RCC 7860 (cell line): ENCODE measurements at places on chromosomes 2 and 18.

GRCh38 chr18:57953883-57954282, 90.1 kb upstream of the NEDD4L start:
- DNase-seq, result no peak

DNA sequence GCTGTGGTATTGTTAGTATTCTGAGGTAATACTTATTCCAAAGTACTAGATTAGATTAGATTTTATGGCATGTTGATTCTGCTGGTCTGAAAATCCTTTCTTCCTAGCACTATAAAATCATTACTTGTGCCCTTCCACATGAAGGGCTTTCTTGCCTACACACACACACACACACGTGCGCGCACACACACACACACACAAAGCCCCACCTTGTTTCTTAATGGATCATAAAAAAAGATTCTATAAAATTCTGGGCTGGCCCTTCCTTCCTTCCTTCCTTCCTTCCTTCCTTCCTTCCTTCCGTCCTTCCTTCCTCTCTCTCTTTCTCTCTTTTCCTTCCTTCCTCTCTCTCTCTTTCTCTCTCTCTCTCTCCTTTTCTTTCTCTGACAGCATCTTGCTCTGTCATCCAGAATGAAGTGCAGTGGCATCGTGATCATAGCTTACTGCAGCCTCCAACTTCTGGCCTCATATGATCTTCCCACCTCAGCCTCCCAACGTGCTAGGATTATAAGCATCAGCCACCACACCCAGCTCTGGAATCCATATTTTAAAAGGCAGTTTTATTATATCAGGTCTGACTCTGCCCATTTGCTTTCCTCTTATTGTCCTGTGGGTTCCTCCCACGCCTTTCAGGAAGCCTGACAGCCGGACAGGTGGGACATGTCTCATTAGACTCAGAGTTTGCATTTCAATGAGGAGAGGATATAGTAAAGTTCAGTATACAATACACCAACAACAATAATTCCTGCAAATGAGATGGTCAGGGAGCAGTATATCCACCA, 321.1 kb downstream of the PIK3C3 start:
- DNase-seq, result no peak

DNA sequence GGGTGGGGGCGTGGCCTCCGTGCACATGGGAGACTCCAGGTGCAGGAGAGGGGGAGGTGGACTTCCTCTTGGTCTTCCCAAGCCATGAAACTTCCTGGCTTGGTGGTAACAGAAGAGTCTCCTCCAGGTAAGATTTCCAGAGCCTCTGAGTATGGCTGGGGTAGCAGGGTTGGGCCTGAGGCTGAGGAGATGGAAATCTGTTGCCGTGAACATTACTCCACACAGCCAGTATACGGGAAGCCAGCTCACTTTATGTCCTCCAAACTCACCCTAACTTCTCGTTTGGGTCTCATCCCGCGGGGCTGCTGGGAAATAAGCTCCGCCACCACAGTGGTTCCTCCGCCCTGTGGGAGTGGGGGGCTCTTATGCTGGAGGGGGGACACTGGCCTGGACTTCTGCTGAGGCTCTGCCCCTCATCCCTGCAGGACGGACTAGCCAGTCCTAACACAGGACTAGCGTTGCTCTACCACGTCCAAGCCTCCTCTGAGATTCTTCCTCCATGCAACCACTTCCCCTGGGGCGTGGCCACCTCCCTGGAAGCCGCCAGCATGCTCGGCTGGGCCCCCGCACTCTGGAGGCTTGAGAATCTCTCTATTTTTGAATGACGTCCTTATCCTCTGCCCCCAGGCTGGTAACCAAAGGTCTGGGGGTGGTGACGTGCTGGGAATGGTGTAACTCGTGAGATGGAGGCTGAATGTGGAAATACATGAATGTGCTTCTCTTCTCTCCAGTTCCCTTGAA, 777 bp upstream of the RAB17 start:
- no peak for DNase-seq

DNA sequence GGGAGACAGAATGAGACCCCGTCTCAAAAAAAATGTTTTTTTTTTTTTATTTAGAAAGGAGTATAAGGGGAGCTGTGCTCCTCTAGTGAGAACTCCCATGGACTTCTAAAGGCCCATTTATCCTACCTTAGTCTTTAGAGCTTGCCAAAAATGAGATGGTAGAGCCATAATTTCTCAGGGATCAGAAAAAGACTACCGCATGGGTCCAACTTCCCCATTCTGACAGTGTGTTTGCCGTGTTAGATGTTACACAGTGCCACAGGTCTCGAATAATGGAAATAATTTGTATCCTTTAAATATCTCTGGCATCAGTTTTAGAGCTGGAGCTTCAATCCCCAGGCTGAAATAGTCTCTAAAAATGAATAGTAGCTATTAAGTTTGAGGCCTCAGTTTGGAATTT, 6.0 kb upstream of the SLC39A10 start:
- DNase-seq, result no peak

- DNase-seq, result peak; percentile 88
Measured at GRCh38 chr2:216714376-216714775, 19.0 kb upstream of the IGFBP5 start.

DNA sequence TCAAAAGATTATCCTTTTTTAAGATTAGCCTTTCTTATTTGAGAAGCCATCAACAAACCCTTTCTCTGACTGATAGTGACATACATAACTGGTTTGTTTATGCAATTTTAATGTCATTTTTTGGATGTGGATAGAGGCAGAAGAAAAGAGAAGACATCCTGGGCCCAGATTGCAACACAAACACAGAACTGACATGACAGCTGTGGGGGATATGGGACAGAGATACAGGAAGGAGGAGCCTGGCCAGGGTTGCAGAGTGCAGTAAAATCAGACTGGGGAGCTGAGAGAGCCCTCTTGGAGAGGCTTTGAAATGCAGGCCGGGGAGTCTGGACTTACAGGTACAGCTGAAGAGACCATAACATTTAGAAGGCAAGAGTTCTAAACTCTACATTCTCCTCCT, 65.1 kb downstream of the SIGLEC15 start:
- no peak for DNase-seq

DNA sequence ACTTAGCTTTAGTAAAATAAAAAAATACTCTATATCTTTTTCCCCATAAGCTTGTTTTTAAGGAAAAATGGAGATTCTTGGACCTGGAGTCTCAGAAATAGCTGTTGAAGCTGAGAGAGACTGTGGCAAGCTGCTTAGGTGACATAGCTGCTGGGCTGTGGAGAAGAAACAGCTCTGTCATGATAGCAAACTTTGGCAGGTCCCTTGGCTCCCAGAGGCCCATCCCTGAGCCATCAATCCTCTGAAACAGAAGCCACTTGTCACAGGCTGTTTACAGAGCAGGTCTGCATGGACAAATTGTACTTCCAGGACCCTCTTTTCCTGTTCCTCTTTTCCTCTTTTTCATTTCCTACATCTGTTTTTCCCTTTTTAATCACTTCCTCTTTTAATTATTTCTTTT, 1370.1 kb upstream of the CRIM1 start:
- DNase-seq, result no peak

- DNase-seq, result no peak
Measured at GRCh38 chr18:3458378-3458777, 8.4 kb downstream of the TGIF1 start.

DNA sequence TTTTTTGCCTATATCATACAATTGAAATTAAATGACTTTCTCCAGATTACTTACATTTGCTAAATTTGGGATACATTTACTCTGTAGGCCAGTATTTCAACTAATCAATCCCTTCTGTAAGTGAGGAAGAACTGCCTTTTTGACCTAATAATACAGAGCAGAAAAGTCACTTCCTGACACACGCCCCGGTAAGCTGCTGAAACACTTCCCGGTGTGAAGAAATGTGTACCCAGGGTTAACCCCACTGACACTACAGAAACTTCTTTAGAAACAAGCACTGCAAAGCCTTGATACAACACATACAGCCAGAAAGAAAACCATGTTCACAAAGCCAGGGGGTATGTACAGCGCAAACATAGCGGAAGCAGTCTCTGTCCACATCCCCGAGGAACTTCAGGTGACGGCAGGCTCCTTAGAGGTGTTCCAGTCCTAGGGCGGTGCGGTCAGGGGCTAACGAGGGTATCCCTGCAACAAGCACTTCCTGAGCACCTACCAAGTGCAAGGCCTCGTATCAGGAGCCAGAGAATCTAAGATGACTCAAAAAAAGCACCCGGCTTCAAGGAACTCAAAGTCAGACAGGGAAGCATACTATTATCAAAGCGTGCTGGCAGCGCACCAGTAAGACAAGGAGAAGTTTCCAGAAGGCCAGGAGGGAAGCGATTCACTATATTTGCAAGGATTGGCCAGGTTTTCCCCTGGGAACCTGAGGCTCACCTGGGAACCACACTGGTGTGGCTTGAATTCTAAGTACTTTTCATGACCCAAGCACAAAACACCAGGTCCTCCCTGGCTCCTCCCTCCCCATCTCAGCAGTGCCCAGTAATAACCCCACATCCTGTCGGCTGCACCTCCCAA, 46.6 kb downstream of the ZNF516 start:
- no peak for DNase-seq

DNA sequence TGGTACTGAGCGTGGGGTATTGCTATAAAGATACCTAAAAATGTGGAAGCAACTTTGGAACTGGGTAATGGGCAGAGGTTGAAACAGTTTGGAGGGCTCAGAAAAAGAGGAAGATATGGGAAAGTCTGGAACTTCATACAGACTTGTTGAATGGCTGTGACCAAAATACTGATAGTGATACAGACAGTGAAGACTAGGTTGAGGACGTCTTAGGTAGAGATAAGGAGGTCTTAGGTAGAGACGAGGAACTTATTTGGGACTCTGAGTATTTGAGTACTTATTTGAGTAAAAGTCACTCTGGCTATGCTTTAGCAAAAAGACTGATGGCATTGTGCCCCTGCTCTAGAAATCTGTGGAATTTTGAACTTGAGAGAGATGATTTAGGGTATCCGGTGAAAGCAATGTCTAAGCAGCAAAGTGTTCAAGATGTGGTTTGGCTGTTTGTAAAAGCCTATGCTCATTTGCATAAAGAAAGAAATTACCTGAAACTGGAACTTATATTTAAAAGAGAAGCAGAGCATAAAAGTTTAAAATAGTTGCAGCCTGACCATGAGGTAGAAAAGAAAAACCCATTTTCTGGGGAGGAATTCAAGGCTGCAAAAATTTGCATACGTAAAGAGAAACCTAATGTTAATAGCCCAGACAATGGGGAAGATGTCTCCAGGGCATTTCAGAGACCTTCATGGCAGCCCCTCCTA, 219.6 kb downstream of the PDE1A start:
- DNase-seq, result no peak

- no peak for DNase-seq
Measured at GRCh38 chr18:62366992-62367391, 41.9 kb downstream of the TNFRSF11A start.

GRCh38 chr2:230472621-230473018, 56.6 kb downstream of the SP100 start:
- DNase-seq, result peak; percentile 43

DNA sequence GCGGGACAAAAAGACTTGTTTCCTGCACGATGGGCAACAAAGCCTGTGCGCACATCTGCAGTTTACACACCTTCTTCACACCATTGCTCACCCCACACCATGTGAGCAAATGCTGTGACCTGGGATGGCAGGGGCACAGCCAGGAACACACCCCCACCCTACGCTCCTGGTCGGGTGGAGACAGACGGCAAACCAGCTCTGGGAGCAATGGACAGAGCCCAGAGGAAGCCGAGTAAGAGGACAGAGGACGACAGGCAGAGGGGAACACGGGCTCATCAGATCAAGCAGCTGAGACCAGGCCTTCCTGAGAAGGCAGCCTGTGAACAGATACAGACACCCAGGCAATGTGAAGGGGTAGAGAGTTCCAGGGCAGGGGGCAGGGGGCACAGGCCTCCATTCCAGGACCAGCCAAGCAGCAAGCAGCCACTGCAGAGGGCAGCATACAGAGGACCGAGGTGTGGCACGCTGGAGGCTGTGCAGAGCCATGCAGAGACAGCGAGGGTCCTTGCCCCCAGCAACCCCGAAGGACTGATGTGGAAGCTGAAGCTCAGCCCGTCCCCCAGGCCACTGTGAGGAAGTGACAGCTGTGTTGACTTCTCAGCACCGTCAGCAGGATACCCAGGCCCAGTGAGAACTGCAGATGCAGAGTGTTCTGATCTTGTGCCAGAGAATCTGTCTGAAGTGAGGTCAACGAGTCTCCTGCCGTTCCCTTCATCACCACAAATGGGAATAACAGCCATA, 46.2 kb downstream of the PARD6G start:
- no peak for DNase-seq

DNA sequence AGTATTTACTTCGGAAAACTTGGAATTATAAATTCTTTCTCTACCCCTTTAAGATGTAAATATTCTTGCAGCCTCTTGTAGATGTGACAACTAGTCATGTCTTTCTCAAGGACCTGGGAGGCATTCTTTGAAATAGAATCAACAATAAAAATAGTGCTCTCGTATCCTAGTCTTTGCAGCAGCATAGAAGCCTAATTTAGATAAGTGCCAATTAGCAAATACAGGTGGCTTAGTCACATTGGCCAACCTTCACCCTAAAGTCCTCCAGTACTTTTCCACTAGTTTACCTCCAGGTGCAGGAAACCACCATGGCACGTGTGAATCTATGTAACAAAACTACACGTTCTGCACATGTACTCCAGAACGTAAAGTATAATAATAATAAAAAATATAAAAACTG, 3.5 kb upstream of the ZSWIM2 start:
- DNase-seq, result no peak

DNA sequence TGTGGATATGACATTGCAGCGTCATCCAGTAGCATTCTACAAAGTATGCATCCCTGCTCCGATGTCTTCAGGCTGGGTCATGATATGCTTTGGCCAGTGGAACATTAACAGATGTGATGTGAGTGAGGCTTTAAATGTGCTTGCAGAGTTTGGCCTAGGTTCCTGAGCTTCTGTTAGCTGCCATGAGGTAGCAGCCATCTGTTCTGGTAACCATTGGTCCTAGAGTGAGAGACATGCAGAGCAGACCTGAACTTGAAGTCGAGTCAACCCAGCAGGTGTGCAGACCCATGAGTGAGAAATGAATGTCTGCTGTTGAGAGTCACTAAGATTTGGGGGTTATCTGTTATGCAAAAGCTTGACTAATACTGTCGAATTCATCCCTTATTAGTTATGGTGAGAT, 73.8 kb upstream of the NABP1 start:
- DNase-seq, result no peak

GRCh38 chr18:498931-499775, 1.3 kb downstream of the COLEC12 start:
- DNase-seq, result peak; percentile 67

DNA sequence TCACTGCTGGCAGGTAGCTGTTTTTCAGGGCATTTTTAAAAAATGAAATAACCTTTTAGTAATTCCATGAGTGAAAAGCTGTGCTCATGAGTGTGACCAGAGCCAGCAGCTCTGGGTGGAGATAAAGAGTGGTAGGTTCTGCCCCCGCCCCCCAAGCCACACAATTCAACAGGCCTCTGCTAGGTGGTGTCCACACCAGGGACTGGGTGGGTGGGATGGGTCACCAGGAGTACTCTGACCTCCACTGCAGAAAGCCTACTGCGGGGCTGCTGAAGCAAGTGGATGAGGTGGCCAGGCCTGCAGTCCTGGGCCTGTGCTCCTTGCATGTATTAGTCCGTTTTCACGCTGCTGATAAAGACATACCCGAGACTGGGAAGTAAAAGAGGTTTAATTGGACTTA, 15.3 kb downstream of the PARD6G start:
- DNase-seq, result no peak
